ENCODE measurements at places on chromosomes 5 and 9.

DNA sequence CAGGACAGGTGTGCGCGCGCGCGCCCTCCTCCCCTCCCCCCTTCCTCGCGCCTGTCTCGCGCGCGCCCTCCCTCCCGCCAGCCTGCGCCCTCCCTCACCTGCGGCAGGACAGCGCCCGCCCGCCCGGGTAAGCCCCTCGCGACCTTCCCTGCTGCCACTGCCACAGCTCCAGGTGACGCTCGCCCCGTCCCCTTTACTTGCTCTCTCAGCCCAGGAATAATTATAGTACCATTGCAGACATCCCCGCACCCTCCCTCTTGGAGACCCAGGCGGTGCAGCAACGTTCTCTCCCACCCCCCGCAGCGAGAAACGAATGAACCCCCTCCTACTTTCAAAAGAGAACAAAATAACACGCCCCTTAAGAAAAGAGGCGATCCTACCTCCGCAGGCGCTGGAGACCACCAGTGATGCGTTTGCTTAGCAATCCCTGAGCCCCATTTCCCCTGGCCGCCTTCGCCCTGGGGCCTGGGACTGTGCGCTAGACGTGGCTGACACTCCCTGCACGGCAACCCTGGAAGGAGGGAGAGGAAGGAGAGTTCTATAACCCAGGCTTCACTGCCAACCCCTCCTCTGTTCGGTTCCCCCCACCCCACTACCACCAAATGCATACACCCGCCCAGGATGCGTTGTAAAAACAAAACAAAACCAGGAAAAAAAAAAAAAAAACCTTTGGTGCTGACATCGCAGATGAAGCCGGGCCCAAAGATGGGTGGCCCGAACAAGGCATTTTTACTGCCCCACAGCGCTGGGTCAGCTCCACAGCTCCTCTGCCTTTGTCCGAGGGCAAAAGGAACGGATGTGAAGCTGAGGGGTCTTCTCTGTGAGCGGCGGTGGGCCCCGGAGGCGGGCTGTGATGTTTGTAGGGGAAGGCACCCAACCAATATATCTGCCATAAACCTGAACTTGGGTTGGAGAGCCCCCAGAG, 5.6 kb upstream of the PURA start:
- no peak for DNase-seq

DNA sequence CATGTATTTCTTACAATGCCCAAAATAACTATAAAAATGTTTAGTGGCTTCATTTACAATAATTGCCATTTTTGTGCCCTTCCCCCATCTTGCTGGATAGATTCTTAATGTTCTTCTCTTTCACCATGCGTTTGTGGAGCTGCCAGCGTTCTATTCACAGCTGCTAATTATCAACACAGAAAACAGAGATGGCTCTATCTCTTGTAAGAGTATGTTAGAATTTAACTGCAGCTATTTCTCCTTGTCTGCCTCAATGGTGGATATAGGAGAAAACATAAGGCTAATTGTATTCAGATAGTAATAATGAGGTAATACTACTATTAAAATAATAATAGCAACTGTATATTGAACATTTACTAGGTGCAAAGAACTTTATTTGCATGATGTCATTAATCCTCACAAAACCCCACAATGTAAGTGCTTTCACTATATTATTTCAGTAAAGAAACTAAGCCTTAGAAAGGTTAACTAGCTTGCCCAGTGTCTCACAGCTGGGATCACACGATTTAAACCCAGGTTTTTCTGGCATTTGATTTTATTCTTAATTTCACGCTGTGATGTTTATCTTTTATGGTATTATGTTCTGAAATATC, 50.1 kb downstream of the JAKMIP2 start:
- no peak for DNase-seq

- no peak for DNase-seq
Observed at GRCh38 chr5:73654171-73654811, 28.3 kb downstream of the ARHGEF28 start.

DNA sequence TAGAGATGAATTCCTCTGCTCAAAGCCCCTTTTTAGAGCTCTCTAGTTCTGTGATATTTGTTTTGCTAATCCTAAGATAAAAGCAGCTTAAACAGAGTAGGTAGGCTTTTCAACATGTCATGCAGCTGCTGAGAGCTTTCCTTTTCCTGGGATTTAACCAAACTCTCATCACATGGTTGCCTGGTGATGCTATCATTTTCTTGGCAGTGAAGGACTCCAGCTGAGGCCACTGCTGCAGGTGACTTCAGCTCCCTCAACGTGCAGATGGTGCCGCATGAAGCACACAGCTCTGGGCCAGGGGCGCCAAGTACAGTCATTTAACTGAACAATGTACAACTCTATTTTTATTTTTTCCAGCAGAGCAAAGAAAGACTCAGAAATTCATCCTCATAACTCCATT, 42.2 kb downstream of the SECISBP2 start:
- DNase-seq, result no peak

- DNase-seq, result peak; percentile 42
Observed at GRCh38 chr5:179373101-179373934, 28.1 kb upstream of the ADAMTS2 start.

DNA sequence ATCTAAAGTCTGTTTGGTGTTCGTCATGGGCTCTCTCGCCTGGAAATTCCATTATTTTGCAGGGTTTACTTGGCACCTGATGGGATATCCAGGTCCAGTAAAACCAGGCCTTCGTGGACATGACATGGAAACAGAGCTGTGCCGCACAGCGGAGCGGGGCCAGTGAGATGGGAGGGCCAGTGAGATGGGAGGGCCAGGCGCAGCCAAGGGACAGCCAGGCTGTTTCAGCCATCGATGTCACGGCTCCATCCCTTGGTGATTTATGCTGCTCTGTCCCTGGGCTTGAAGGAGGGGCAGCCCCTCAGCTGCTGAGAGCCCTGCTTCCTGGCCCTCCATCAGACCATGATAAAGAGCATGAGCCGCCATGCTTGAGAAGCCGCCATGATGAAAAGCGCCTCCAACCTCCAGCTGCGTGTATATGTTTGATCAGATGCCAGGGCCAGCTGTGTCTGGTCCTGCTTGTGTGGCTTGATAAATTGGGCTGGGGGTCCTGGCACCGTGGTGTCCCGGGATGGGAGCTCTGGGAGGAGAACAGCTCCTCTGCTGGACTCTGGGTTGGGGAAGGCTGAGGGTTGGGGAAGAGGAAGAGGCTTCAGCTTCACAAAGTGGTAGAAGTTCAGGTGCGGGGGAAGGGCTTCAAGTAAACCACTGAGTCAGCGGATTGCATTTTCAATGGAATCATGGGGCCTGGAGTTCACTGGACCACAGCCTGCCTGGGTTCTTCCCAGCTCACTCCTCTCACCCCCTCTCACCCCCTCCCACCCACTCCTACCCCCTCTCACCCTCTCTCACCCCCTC, 6.1 kb upstream of the COL5A1 start:
- DNase-seq, result no peak

DNA sequence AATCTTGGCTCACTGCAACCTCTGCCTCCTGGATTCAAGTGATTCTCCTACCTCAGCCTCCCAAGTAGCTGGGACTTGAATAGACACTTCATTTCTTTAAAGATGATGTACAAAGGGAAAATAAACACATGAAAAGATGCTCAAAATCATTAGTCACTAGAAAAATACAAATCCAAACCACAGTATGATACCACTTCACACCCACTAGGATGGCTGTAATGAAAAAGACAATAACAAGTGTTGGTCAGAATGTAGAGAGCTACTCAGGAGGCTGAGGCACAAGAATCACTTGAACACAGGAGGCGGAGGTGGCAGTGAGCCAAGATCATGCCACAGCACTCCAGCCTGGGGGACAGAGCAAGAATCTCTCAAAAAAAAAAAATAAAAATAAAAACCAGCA, 13.0 kb downstream of the F2RL2 start:
- DNase-seq, result no peak

DNA sequence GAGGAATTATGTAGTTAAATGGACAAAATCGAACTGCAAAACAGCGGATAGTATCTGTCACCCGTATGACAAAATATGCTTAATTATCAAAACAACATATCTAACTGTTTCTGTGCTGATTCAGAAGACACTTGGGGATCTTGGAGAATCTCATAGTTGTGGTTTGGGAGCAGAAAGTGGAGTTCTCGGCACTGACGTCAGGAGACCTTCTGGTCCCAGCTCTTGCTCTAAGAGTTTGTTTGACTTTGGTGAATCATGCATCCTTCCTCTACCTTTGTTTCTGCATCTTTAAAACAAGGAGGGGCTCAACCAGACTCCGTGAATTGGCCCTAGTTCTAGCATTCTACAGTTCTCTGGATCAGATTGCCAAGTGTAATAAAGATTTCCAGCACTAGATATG, 37.0 kb upstream of the TAF1L start:
- no peak for DNase-seq

GRCh38 chr9:79812507-79813257, 240.9 kb downstream of the TLE4 start:
- no peak for DNase-seq
